ENCODE measurements at places on chromosomes 11 and 22.

DNA sequence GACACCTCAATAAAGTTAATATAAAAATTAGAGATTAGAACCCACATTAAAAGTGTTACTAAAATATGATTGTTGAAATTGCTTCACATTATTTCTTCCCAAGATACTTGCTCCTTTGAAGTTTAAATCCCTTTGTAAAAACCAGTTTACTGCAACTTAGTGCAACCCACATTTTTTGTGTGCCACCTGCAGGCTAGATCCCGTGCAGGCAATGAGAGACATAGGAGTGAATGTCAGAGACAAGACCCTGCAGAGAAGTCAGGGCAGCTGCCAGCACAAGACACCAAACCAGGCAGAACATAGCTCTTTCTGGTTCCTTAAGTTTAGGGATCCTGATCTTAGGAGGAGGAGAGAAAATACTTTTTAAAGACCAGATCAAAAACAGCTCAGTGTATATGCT, 142.8 kb upstream of the MTNR1B start:
- DNase-seq: no peak

DNA sequence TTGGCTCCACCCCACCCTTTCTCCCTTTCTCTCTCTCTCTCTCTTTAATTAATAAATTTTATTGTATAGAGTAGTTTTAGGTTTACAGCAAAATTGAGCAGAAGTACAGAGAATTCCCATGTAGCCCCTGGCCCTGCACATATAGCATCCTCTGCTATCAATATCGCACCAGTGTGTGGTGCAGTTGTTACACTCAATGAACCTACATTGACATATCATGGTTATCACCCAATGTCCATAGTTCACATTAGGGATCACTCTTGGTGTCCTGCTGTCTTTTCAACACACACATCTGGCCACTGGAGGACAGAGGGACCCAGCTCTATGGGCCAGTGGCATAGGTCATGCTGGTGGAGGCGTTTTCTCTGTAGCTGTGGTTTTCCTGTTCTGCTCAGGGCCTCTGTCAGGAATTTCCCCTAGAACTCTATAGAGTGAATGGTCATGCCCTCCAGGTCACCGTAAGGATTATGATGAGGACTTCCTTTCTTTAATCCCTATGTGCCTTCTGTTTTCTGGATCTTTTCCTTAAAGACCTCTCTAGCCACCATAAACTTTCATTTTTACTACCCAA, 98.2 kb upstream of the NAV2 start:
- DNase-seq: no peak

- no peak for DNase-seq
Measured at GRCh38 chr11:4645974-4646373, 2.2 kb downstream of the OR51E1 start.

DNA sequence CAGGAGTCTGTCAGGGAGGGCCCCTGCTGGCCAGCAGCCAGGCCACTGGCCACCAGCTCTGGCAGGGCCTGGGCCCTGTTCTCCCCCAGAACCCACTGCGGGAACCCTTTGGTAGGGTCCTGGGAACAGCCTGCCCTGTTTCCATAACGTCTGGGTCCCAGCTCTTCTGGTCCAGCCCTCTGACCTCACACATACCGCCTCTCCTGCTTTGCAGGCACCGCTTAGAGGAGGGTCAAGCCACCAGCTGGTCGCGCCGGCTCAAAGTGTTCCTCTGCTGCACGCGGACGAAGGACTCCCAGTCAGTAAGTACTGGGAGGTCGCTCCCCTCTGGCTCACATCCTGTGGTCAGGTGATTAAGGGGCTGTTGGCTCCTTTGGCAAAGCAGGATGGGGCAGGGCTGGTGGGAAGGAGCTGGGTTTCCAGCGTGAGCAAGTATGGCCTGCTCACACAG, 26.6 kb upstream of the MYRF start:
- DNase-seq: no peak

DNA sequence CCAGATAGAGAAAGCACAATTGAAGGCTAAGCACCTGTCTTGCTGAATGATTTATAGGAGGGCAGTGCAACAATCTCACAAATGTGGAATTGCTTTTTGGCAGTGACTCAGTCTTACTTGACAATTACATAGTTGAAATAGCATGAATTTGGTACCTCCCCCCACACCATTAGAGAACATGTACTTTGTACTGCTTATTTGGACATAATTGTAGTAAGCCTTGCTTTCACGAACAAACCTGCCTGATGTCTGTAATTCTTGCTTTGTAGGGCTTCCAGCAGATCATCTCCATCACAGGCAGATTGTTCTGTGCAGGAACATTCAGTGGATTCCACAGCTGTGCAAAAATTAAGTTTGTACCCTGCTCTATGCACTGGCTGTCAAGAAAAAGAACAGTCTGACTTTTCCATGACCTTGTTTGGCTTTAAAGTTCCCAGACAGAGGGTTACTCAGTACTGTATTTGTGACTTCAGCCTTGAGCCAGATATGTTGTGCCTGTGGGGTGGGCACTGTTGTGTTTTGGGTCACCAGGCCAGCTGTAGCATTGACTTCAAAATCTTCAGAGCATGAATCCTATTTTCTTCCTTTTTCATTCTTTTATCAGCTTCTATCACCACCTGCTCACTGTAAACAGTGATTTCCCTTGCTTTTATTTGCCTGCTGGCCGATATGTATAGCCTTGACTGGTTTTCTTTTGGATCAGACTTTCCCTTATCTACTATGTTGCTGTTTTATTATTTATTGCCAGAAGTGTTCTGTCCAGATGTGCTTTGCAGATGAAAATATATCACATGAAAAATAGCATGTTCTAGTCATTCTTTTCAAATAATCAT, 941.0 kb upstream of the CHORDC1 start:
- DNase-seq: no peak
